ENCODE measurements at places on chromosomes 6 and 20. TPM values are rescaled to one million over a fixed set of nuclear protein-coding genes. Genes with fewer than 3 reads are reported as not detected.

Gene BNIP5
- total RNA-seq: 0.58 TPM

Gene WFDC9
- not detected for total RNA-seq

Gene ZBTB46
- total RNA-seq: 26.4 TPM

Gene SAPCD1
- 4.3 TPM for total RNA-seq

Gene OPN5
- total RNA-seq: 0.64 TPM

Gene HMGCLL1
- total RNA-seq: 6.7 TPM

Gene CST3
- total RNA-seq: 253 TPM

Gene ULBP2
- total RNA-seq: 2.3 TPM

Gene CDSN
- not detected for total RNA-seq

Gene CLVS2
- total RNA-seq: 0.18 TPM

Gene ADGRF5
- total RNA-seq: 41.4 TPM

Gene NPEPL1
- 41.1 TPM for total RNA-seq

Gene C6orf52
- 0.47 TPM for total RNA-seq

Gene BTN1A1
- total RNA-seq: not detected

Gene MTFR2
- 0.53 TPM for total RNA-seq
